ENCODE measurements at places on chromosomes 3 and 15. TPM values are rescaled to one million over a fixed set of nuclear protein-coding genes. Genes with fewer than 3 reads are reported as not detected.

SH3GL3 gene
- 0.14 TPM for total RNA-seq

MELTF gene
- total RNA-seq: 32.1 TPM

C3orf20 gene
- total RNA-seq: 0.21 TPM

C3orf85 gene
- 14.3 TPM for total RNA-seq

SPINK8 gene
- not detected for total RNA-seq

LYZL4 gene
- total RNA-seq: not detected

- no peak for DNase-seq
These were observed at the start of gene CCDC80 for GRCh38 chr3:112640930-112641801. TSS of gene CCDC80 (minus strand) at chr3:112641143. CDS start at chr3:112639905, 1,238 bp downstream.

DNA sequence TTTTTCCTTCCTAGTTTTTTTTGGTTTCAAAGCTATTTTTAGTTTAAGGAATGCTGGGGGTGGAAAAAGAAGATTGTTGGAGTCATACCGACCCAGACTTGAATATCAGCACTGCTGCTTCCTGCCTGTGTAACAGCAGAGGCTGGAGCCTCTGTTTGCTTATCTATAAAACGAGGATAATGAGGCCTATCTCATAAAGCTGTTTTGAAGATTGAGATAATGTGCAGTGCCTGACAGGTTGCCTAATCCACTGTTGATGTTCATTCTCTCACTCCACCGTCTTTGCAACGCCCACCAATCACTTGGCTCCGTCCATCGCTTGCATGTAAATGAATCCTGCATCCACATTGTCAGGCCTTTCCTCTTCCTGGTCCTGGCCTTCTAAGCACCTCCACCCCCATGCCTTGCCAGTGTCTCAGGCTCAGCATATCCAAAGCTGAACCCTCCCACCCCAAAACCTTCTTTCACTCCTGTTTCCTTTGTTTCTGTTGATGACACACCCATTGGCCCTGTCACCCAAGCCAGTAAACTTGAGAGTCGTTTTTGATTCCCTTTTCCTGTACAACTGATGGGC lies 94.9 kb downstream of the MEX3B start:
- DNase-seq: no peak

DNA sequence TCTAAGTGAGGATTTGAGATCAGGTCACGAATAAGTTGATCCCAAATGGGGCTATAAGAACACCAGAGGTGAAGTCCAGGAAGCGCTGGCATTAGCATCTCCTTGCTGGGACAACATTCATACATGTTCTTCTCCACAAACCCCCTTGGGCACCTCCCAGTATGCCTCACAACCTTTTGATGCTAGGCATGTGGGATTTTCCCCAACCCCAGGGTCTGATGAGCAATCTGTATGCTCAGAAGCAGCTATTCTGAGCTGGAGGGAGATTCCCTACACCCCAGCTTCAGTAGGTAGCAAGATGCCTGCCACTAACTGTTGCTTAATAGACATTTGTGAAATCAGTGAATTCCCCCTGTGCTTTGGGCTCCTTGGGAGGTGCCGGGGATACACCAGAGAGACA lies 32.2 kb downstream of the SLC6A11 start:
- DNase-seq: no peak

DNA sequence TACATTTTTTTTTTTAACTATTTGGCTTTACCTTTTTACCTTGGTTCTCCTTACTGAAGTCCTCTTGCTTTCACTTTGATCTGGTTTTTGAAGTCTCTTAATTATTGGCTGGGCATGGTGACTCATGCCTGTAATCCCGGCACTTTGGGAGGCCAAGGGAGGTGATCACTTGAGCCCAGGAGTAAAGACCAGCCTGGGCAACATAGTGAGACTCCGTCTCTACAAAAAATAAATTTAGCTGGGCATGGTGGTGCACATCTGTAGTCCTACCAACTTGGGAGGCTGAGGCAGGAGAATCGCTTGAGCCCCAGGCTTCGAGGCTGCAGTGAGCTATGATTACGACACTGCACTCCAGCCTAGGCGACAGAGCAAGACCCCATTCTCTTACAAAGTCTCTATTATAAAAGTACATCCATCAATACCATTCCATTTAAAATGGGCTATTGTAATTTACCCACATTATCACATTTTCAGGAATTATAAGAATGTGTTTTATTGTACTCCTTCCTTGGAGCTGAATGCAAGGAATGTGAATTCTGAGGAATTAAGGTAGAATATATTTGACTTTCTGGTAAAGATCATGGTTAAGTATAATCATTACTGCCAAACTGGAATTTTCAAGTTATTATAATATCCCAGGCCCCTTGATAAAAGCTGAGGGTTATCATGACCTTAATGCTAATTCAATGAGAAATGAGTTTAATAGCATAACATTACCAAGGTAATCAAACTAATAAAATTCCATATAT lies 49.0 kb downstream of the MSL2 start:
- no peak for DNase-seq

DNA sequence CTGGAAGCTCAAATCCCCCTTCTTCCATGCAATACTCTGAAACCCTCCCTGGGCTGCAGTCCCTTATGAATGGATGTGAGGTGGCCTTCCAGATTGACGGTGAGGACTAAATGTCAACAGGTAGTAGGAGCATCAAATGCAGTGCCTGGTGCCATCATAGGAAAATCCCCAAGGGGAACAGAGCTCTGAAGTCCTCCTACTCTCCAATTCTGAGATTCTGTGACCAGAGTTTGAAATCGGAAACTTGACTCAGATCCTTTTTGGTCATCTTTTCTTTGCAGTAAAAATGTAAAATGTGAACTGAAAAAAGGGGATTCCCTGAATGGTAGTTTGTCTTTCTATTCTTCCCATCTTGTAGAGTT lies 68.8 kb upstream of the TJP1 start:
- no peak for DNase-seq

GRCh38 chr15:38414357-38414756 lies 39.6 kb upstream of the FAM98B start:
- peak; percentile 31 for DNase-seq

DNA sequence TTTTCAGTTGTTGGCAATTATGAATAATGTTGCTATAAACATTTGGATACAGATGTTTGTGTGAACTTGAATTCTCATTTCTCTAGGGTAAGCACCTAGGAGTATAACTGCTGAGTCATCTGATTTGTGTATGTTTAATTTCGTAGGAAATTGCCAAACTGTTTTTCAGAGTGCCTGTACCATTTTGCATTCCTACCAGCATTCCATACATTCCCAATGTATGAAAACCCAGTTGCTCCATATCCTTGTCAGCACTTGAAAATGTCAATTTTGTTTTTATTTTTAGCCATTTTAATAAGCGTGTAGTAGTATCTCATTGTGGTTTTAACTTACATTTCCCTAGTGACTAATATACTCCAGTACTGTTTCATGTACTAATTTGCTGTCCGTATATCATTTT lies 98.5 kb upstream of the TSC22D2 start:
- DNase-seq: no peak

DNA sequence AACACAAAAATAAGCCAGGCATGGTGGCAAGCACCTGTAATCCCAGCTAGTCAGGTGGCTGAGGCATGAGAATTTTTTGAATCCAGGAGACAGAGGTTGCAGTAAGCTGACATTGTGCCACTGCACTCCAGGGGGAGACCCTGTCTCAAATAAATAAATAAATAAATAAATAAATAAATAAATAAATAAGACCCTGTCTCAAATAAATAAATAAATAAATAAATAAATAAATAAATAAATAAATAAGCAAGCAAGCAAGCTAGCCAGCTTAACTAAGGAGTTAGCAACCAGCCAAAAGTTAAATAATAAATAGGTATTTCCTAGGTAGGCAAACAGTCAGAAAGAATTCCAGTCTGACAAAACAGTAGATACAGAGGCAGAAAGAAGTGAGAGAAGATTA lies 123.9 kb downstream of the GALK2 start:
- no peak for DNase-seq

GRCh38 chr15:68526269-68526668 lies 52.5 kb upstream of the CORO2B start:
- DNase-seq: no peak

- DNase-seq: no peak
These were observed 1.5 kb downstream of the TYRO3 start for GRCh38 chr15:41560572-41560874.

GRCh38 chr3:50924638-50925037 lies 249.9 kb downstream of the DOCK3 start:
- DNase-seq: no peak

- no peak for DNase-seq
These were observed 23.2 kb upstream of the VPS8 start for GRCh38 chr3:184788751-184789150.

DNA sequence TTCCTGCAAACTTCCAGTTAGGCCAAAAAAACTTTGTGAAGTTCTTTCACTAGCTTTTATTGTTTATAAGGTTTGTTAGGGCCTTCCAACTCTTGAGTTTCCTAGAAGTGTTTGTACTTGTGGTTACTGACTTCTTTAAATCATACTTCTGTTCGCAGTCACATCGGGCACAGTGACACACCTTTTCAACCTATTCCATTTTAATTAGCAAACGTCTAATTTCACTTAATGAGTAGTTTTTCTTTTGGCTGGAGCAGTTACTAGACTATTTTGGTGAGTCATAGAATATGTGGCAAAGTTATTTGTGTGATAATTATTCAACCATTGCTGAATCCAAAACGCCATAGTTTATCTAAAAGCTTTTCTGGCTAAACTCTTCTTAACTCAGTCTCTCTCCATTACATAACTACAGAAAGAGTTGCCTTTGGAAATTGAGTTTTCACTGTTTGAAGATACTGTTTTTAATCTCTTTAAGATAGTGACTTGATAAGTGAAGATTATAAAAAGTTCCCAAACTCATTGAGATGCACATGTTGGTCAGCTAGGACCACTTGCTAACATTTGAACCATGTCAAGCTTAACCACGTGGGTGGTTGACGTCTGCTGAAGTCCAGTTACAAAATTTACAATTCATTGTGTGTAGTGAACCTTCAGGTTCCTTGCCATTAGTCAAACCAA lies 21.5 kb downstream of the CNOT10 start:
- no peak for DNase-seq

DNA sequence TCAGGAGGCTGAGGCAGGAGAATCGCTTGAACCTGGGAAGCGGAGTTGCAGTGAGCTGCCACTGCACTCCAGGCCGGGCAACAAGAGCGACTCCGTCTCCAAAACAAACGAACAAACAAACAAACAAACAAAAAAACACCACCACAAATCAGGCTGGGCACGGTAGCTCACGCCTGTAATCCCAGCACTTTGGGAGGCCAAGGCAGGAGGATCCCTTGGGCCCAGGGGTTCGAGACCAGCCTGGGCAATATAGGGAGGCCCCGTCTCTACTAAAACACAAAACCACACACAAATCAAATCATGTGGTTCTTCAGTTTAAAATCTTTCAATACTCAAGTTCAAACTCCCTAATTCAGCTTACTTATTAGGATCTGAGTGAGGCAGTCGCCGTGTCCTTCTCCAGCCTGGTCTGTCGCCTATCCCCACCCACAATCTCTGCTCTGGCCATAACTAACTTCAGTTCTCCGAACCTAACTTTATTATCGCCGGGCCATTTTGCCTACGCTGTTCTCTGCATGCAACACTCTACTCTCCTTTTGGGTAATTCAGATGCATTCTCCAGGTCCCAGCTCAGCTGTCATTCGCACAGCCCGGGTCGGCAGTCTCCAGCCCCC lies 660 bp upstream of the RTF1 start:
- no peak for DNase-seq

- no peak for DNase-seq
These were observed 1135.1 kb downstream of the TUSC7 start for GRCh38 chr3:117844676-117845075.

DNA sequence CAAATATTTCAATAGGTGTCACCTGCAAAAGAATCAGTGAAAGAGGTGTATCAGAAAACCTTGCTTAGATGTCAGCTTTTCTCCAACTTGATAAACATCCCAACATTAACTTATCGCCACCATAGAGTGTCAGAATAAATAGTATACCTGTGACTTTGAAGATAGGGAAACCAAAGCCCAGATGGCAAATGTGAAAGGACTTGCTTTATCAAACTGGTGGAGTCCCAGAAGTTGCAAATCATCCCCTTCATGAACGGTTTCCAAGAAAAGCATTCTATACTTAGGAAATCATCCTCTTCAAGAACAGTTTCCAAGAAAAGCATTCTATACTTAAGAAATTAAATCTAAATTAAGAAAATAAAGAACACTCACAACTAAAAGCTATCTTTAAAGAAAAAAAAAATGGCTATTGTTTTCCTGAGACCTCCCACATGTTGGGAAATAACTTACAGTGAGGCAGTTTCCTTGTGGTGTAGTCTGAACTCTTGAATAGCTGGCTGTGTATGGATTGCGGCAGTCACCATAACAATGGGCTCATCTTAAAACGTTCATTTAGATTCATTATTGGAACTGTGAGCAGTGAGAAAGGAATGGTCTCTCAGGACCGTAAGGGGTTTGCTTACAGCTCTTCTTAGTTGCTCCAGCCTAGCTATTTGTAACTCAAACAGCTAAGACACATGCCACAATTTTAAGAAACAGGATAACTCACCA lies 56.5 kb downstream of the GHSR start:
- DNase-seq: no peak

GRCh38 chr3:38545983-38546382 lies 49.8 kb downstream of the EXOG start:
- no peak for DNase-seq

GRCh38 chr3:66405701-66406091 lies 95.1 kb downstream of the LRIG1 start:
- DNase-seq: no peak

DNA sequence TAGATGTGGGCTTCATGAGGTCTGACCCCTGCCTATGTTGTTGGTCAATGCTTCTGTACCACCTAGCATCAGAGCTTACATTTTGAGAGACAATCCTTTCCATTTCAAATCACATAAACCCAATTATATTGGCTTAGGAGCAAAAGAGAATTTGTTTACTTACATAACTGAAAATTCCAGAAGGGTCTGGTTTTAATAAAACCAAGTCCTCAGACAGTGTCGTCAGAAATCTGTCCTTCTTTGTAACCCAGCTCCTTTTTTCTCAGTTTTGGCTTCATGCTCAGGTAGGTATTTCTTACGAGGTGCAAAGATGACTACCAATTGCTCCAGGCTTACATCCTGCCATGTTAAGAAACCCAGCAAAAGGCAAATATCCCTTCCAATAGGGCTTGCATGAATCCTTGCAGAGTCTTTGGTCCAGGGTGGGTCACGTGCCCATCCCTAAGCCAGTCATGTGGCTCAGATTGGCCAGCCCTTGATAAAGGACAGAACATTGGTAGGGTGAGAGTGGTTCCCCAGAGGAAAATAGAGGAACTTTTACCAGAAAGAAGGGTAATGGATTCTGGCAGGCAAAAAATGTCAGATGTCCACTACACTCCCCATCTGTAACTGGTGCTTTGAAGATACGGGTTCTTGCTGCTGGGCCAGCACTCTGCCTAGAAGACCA lies 50.2 kb upstream of the VILL start:
- no peak for DNase-seq

DNA sequence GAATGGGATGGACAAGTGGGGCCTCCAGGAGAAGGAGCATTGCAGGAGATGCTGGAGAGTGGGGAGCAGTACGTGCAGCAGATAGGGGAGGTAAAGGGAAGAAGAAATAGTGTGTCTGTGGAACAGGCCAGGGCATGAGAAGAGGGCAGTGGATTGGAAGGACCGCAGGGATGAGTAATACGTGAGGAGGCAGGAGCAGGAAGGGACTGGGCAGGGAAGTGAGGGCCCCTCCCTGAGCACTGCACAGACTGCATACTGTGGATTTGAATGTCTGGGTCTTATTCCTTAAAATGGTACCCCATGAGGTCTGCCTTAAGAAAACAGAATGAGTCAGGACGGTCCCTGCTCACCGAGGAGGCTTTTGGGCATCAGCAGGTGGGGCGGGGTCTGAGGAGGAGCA lies 210.0 kb upstream of the NDN start:
- DNase-seq: no peak

- DNase-seq: no peak
These were observed 32.9 kb downstream of the ZBTB11 start for GRCh38 chr3:101643861-101644613.

- DNase-seq: no peak
These were observed 18.2 kb downstream of the SLC9A9 start for GRCh38 chr3:143830063-143830462.

Data from left colon (tissue), 2 donors.